Activated naive CD8-positive, alpha-beta T cell treated with anti-CD3 and anti-CD28 coated beads, Interleukin-2, amount 10 ng/mL, durations not matched to agents 7 days and 5 days (primary cell): ENCODE measurements at places on chromosomes 4 and X. TPM values are rescaled to one million over a fixed set of nuclear protein-coding genes. Genes with fewer than 3 reads are reported as not detected.

DNA sequence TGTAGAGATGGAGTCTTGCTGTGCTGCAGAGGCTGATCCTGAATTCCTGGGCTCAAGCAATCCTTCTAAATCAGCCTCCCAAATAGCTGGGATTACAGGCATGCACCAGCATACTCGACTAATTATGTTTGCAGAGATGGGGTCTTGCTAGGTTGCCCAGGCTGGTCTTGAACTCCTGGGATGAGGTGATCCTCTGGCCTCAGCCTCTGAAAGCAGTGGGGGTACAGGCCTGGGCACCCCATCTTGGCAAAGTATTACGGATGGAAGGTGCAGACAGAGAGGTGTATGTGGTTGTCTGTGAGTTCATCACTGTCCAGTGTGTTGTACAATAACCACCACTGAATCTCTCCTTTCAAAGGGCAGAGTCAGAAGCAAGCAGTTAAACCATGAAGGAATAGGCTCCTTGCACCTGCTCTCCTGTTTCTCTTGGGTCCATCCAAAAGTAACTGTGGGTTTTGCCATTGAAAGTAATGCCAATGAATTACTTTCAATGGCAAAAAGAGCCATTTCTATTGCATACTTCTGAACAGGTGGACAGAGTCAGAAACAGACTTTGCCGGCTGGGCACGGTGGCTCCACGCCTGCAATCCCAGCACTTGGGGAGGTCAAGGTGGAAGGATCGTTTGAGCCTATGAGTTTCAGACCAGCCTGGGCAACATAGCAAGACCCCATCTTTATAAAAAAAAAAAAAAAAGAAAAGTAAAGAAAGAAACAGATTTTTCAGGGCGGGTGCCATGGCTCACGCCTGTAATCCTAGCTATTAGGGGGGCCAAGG, 7.0 kb upstream of the AKAP17A start:
- no peak for DNase-seq

DNA sequence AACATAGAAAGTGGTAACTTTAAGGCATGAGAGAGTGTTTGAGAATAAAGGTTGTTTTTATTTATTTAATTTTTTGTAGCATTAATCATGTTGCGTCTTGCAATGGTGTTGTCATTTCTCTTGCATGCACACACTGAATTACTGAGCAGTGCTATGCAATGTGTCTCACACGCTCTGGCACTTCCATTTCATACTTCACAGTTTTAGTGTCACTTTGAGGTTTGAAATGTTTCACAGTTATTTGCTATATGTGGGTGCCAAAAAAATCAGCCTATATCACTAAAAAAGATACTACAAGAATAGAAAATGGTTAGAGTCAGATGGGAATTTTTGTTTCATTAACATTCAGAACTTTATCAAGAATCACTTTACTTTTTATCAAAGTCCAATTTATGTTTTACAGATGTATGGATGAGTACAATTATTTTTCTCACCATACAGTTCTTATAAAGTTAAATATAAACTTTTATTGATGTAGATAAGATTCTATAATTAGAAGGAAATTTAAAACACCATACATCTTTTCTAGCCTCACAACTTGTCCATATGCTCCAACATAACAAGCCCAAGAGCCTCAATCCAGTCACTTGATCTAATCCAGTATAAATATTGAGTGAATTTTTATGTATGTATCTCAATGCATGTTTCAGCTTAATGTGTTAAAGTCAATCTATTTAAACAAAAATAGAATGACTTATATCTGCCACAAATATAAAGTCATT, 114.0 kb downstream of the IQCM start:
- DNase-seq: no peak

DNA sequence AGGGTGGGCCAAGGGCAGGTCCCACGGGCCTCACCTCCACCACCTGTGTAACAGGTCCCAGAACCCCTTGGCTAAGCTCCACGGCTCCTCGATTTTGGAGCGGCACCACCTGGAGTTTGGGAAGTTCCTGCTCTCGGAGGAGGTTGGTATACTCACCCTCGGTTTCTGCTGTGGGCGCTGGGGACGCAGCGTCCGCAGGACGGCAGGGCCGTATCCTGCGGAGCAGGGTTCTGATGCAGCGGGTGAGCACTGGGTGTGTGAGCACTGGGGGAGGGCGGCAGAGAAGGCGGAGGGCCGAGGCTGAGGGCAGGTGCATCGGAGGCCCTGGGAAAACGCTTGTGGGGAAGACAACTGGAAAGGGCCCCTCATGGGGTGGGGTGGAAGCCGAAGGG, 11.0 kb downstream of the ATP5ME start:
- DNase-seq: no peak

Gene IL9R
- 30.5 TPM for total RNA-seq
